Globus pallidus (tissue), 1 donor: ENCODE measurements at places on chromosomes 16 and 17.
A peak's percentile ranks its signal among the peaks of the same experiment; 100 is the strongest.

- peak; percentile 46 for DNase-seq
Measured at GRCh38 chr17:34386697-34387550, 23.9 kb upstream of the CCL1 start.

DNA sequence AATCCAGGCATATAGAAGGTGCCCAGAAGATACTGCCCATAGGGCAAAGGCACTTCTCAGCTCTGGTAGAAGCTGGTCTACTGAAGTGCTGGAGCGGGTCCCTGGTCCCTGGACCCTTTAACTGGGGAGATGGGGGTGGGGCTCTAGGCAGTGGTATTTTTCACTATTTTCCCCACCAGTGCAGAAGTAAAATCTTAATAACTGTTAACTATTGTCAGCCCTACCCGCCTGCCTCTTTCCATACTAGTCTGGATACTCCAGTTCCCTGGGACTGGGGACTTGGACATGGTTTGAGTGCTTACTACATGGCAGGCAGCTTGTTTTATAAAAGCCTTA is 24.6 kb downstream of the IGF2BP1 start:
- no peak for DNase-seq

- no peak for DNase-seq
Measured at GRCh38 chr17:66467766-66468165, 165.4 kb downstream of the PRKCA start.

- DNase-seq: no peak
Measured at GRCh38 chr16:85570735-85571562, 42.2 kb upstream of the GSE1 start.

GRCh38 chr17:38892620-38893019 is 22.8 kb downstream of the LASP1 start:
- DNase-seq: no peak

DNA sequence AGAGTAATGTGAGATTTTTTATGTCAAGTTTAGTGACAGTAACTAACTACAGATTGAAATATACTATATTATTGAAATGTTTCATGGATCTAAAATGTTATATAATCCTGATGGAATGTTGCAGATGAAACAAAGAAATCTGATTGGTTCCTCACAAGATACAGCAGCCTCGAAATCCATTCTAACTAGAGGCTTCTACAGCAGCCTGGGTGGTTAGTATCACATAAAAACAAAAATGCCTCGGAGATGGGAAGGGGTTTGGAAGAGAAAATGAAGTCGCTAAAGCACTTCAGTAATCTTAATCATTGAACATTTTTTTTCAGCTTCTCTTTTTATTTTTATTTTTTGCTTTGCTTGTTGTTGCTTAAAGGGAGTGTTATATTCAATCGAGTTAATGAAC is 75.2 kb downstream of the TANC2 start:
- DNase-seq: no peak

DNA sequence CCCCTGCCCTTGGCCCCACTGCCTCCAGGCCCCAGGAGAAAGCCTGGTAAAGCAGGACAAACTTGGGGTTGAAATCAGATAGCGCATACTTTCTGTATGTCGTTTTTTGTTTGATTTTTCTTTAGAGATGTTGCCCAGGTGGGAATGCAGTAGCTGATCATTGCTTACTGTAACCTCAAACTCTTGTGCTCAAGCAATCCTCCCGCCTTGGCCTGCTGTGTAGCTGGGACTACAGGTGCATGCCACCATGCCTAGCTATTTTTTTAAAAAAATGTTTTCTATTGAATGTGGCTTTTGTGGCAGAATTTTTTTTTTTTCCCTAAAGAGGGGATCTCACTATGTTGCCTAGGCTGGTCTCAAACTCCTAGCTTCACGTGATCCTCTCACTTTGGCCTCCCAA is 11.1 kb upstream of the CCL5 start:
- no peak for DNase-seq

DNA sequence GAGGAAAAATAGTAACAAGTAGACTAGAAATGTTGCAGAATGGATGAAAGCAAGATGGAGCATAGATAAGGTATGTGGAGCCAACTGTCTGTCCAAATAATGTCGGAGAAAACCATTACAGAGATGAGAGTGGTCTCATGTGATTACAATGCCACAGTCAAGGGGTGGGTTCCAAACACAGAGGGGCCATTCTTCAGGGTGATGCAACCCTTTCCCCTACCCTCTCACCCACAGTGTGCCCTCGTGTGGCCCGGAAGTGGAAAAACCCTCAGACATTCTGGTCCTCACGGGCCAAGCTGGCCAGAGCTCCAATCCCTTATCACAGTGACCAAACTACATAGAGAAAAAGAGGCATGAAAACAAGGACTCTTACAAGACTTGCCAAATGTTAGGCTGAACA is 17.7 kb upstream of the HS3ST3A1 start:
- no peak for DNase-seq

DNA sequence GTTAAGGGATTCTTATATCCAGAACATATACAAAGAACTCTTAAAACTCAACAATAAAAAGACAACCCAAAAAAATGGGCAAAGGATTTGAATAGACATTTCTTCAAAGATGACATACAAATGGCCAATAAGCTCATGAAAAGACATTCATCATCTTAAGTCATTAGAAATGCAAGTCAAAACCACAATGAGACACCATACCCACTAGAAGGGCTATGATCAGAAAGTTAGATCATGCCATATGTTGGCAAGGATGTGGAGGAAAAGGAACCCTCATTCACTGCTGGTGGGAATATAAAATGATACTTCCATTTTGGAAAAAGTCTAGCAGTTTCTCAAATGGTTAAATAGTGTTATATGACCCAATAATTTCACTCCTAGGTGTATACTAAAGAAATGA is 9.4 kb downstream of the PLD6 start:
- no peak for DNase-seq

- no peak for DNase-seq
Measured at GRCh38 chr17:75475144-75475835, 18.9 kb downstream of the TMEM94 start.

DNA sequence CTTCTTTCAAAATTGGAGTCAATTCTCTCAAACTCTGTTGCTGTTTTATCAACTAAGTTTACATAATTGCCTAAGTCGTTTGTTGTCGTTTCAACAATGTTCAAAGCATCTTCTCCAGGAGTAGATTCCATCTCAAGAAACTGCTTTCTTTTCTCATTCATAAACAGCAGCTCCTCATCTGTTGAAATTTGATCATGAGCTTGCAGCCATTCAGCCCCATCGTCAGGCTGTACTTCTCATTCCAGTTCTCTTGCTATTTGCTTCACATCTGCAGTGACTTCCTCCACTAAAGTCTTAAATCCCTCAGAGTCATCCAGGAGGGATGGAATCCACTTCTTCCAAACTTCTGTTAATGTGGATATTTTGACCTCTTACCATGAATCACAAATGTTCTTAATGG is 230.6 kb downstream of the IRF8 start:
- DNase-seq: no peak

DNA sequence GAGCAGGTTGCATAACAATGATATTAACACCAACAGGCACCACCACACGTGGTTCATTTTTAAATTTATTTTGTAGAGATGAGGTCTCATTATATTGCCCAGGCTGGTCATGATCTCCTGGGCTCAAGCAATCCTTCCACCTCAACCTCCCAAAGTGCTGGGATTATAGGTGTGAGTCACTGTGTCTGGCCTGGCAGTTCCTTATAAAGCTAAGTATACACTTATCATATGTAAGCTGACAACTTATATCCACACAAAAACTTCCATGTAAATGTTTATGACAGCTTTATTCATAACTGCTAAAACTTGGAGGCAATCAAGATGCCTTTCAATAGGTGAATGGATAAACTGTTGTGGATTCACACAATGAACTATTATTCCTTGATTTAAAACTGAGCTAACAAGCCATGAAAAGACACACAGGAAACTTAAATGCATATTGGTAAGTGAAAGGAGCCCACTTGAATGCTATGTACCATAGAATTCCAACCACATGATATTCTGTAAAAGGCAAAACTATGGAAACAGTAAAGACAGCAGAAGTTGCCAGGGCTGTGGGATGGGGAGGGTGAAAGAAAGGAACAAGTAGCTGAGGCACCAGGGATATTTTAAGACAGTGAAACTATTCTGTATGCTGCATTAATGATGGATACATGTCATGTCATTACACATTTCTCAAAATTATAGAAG is 156.5 kb upstream of the KCNJ18 start:
- DNase-seq: no peak

- no peak for DNase-seq
Measured at GRCh38 chr17:6893382-6894205, 62.1 kb upstream of the TEKT1 start.

DNA sequence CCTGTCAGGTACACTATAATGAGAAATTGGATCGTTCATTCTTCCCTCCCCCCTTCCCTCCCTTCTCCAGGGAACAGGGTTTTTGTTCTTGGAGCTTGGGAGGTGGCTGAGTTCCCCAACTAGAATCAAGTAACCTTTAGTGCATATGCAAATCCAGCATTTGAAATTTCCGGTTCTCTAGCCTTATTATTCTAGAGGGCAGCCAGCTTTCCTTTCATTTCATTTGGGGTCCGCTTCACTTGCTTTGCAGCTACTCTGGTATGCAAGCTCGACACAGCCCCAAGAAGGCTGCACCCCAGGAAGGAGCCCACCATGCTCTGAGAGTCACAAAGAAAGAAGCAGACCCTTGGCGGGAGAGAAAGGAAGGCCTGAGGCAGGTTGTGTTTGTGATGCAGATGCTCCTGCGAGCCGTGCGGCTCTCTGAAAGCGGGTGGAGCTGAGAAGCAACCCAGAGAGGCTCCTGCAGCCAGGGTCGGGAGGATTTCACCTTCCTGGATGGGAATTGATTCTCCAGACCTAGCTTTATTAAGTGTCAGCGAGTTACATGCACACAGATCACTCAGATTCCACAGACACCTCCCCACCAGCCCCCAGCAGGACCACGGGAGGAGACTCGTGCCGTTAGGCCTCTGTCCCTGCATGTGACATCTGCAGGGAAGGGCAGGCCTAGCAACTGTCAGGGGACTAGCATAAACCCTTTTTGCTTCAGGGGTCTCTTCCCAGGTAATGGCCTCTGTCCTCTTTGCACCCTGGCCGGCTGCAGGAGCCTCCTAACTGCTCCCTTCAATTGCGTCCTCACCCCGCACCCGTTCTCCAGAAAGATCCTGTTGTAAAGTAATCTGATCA is 34.5 kb downstream of the PMM2 start:
- DNase-seq: no peak

- DNase-seq: no peak
Measured at GRCh38 chr16:16915771-16916170, 536.8 kb downstream of the NPIPA7 start.

DNA sequence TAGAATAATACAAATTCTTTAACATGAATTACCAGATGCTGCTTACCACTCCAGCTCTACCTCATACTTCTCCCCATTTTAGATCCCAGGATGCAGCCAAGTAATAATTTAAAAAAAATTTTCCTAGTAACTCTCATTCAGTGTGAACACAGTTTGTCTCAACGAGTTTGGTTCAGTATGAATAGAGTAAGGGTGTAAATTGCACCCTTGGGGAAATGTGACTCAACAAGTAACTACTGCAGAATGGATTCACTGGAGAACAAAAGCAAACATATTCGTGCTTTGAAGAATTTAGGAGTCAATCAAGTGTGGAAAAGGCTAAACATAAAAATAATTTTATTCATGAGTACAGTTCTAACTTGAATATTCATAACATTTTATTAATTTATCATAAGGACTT is 23.0 kb downstream of the KCNJ16 start:
- no peak for DNase-seq

- no peak for DNase-seq
Measured at GRCh38 chr16:76293980-76294379, 16.8 kb downstream of the CNTNAP4 start.

- no peak for DNase-seq
Measured at GRCh38 chr16:10684511-10685151, 10.1 kb downstream of the TEKT5 start.

GRCh38 chr17:74417178-74418045 is 14.5 kb upstream of the GPRC5C start:
- DNase-seq: no peak

GRCh38 chr17:43342589-43342890 is 56.3 kb upstream of the ARL4D start:
- DNase-seq: no peak

DNA sequence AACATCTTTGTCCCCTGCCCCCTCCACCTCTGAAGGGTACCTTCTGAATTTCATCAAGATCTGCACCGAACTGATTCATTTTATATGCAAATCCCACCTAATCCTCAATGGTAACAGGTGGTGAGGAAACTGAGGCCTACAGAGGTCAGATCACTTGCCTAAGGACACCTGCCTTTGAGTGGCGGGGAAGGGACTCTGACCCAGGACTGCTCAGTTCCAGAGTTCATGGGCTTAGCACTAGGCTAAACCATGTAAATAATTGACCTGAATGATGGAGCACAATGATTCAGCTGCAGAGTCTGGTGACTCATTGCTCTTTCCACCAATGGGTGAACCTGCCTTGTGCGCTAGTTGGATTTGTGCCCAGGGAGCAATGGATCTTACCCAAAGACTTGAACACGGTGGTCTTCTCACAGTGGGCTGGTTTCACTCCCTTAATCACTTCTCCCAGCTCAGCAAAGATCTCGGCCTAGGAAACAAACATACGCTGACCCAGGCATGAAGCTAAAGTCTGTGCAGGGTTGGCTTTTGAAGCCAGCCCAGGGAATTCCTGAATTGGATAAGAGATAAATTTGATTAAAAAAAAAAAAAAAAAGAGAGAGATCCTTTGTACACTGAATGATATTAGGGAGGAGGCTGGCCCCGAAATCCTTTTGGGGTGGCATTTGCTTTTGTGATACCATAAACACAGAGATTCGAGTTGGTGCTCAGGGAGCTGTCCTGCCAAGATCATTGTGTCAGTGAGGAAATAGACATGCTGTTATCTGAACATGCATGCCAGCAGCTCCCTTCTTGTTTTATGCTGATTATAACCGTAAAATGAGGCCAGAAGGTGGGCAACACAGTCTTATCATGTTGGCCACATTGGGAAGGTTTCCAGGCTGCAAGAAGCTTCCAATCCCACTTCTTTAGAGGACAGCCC is 17.0 kb downstream of the CRYM start:
- no peak for DNase-seq

- DNase-seq: no peak
Measured at GRCh38 chr17:13806092-13806491, 204.4 kb upstream of the HS3ST3A1 start.

DNA sequence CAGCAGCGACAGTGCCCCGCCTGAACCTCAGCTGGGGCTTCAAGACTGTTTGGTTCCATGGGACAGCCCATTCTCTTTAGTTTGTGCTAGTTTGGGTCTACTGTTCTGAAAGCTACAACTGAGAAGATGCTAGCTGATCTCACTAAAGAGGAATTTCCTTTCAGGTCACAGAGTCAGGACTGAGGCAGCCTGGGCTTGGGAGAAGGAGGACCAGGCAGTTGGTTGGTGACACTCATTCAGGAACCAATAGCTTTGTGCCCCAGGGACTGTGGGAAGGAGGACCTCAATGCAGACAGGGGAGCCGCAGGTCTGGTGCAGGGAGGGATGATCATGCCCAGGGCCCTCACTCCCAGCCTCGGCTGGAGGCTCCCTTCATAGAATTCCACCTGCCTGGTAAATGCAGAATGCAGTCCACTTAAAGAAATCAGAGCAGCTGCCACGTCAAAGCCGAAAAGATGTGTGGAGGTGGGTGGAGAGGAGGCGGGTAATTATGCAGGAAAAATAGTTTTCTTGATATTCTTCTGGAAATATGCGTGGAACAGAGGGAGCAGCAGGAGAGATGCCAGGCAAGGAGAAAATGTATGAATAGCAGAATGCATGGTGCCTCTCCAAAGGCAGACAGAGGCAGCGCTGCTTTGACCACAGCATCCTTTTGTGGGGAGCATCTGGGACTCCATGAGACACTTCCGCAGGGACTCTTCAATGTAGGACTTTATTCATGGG is 32.6 kb upstream of the ZFP90 start:
- no peak for DNase-seq

- no peak for DNase-seq
Measured at GRCh38 chr17:40646791-40647623, 611 bp downstream of the SMARCE1 start.
